ENCODE measurements at places on chromosomes 12 and 14.

DNA sequence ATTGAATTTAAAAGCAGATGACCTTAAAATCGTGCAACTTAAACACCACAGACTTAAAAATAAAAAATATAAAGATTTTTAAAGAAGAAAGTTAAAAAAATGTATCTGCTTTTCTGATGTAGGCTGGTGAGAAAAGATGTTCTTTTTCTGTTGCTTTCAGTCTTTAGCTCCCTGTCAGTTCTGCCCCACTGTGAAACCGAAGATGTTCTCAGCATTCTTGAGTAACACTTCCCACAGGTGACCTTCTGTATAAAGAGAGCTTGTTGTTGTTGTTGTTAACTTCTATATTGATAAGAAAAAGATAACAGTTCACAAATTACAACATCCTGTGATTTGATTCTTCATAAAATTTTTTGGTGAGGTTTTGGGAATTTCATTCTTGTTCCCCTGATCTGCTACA is 377.9 kb upstream of the RGS6 start:
- DNase-seq = no peak

DNA sequence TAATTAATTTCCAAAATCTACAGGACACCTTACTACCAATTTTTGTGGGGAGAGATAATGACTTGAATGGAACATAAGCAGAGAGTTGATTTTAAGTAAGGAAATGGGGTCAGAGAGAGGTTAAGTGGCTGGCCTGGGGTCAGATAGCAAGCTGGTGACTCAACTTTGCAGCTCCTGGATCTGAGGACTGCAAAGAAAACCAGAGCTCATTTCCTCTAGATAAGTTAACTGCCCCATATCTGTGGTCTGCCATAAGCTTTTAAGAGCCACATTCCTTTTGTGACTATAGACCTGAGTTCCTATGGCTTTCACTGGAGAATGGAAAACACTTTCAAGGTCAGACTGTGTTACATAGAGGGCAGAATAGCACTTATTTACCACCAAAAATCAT is 201.2 kb upstream of the PRICKLE1 start:
- no peak for DNase-seq

GRCh38 chr12:56155256-56155845 is 2.8 kb upstream of the MYL6 start:
- DNase-seq = no peak

DNA sequence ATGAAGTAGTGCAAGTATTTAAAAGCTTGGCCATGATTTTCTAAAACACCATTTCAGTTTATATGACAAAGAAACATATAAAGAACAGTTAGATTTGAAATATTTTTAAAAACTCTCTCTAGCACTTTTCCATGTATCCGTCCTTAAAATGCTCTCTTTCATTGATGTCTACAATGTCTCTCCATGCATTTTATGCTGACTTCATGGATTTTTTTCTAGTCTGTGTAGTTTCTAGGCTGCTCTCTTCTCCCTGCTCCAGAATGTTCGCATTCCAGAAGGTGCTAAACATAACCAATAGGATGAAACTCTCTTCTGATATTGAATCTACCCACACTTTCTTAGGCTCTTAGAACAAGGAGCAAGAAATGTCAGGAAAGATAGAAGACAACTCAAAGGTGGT is 124.8 kb downstream of the PLCZ1 start:
- DNase-seq = no peak

- no peak for DNase-seq
These were observed 168.5 kb downstream of the FOXN3 start for GRCh38 chr14:89248411-89249064.

GRCh38 chr14:23439107-23439835 is 3.8 kb upstream of the MYH7 start:
- DNase-seq = no peak

- DNase-seq = no peak
These were observed 182.8 kb upstream of the ARHGAP5 start for GRCh38 chr14:31894351-31894750.

GRCh38 chr12:6934110-6934509 is 6.4 kb downstream of the ATN1 start:
- DNase-seq = no peak

DNA sequence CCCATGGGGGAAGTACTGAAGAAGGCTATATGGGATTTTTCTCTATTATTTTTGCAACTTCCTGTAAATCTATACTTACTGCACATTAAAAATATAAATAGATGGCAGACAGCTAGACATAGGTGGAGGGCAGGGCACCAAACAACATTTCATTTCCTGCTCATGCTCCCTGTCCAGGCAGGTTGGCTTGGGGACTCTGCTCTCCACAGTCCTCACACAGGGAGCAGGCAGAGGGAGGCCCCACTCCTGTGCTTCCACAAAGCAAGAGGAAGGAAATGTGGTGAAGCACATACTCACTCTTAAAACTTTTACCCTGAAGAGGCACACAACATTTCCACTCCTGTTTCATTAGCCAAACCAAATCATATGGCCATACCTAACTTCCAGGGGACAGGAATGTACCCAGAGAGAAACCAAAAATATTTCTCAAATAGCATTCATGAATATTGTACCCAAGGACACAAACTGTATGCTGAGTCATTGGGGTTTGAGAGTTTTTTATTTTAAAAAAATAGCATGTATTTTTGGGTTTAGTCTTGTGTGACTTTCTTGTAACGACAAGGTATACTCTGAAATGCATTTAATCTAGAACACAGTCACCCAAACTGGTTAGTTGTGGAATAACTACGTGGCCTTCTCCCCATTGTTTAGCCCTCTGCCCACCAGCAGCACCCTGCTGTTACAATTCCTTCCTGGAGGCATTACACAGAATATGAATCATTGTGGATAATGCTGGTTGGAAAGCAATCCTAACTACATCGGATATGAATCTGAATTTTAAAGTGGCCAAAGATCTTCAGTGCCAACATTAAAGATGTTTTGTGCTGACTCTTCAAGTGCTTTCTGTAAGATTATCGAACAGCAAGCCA is 40.9 kb downstream of the RTN1 start:
- no peak for DNase-seq

DNA sequence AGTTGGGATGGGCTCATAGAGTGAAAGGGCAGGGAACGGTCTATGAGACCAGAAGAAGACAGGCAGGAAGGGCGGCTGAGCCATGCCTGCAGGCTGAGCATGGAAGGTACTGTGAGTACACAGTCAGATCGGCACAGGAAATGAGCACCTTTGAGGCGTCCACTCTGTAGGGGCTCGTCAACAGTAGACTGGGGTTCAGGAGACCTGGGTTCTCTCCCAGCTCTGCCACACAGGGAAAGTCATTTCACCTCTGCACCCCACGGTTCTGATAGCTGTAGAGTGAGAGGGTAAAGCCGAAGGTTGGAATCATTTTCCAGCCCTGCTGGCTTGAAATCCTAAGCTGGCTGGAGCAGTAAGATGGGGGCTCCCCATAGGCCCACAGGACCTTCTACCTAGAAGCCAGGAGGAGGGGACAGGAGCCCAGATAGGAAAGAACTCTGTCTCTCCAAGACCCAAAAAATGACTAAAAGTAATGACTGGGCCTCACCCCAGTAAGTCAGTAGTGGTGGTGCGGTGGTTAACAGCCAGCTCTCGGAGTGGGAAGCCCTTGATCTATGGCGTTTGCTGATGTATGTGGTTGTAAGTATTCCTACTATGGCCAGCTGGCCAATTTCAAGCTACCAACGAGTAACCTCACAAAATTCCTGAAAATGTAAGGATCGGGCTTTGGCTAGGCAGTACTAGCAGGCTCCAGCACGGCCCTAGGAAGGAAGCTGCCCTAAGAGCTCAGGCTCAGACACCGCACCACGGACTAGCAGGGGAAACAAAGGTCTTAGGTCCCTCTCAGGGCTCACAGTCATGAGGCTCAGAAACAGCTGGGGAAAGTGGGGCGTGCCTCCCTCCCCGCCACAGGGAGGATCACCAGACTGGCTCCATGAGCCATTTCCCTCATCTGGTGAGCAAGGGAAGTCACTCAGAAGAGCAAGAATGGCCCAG is 10.3 kb upstream of the CD27 start:
- DNase-seq = no peak

- no peak for DNase-seq
These were observed 10.9 kb downstream of the KMT2D start for GRCh38 chr12:49049566-49050224.

GRCh38 chr12:89943463-89943862 is 234.8 kb upstream of the ATP2B1 start:
- no peak for DNase-seq

DNA sequence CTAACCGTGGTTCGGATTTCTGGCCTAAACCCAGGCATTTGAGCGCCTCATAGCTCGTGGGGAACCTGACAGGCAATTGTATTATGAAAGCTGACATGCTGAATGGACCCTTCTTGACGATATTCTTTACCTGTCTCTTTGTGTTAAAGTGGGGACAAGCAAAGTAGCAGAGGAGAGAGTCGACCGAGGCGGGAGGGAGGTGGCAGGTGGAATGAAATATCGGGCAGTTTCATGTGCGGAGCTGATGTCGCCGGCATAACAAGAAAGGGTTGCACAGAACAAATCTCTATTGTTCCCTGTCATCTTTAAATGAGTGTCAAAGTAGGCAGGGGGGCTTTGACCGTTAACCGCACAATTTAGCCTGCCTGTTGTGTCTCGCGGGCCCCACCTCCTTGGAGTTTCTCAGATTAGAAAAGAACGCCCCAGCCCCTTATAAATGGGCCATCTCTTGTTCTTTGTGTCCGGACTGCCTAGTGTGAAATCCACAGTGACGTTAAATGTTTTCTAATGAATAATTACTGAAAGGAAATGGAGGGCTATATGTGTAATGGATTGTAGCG is 11.5 kb downstream of the MYO1H start:
- no peak for DNase-seq

GRCh38 chr12:31589598-31589903 is 1.4 kb downstream of the DENND5B start:
- DNase-seq = no peak

- DNase-seq = no peak
These were observed 373.2 kb downstream of the BTG1 start for GRCh38 chr12:91772411-91772810.

DNA sequence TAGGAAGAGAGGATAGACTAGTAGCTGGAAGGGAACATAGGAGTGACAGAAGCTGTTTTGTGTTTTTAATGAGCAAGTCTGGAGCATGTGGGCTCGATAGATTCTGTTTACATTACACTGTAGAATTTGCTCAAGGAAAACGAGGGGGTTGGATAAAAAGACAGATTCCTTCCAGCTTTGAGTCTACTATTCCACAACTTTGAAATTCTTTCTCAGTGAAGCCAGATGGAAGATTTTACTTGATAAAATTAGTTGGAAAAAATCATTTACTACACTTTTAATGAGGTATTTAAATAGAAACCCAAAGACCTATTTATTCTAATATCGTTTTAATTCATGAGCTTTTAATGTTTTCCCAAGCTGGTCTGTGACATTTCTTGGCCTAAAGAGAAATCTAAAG is 19.5 kb upstream of the EPS8 start:
- DNase-seq = no peak

DNA sequence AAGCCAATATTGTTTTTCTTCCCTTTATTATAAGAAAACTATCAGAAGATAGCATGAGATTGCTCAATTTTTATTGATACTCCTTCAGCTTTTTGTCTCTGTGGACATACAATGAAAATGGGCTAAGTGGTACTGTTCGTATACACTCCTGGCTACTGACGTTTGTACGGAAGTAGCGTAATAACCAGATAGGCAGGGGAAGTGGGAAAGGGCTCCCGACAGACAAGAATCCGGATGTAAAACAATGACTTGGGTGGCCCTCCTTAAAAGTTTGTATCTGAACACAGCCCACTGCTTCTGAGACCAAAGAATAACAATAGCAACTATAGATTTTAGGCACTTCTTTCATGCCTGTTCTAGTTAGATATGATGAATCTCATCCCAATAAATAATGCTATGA is 99.6 kb downstream of the RPS6KA5 start:
- DNase-seq = no peak

GRCh38 chr12:49287876-49288275 is 7.1 kb upstream of the PRPH start:
- no peak for DNase-seq

DNA sequence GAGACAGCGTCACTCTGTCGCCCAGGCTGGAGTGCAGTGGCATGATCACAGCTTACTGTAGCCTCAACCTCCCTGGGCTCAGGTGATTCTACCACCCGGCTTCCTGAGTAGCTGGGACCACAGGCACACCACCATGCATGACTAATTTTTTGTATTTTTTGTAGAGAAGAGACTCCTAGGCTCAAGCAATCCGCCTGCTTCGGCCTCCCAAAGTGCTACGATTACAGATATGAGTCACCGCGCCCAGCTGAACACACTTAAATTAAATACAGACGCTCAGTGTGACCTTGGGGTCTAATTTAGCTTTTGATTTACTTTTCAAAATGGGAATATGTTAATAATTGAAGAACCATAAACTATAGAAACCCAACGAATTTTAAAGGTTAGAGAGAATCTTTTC is 77.2 kb downstream of the C2CD5 start:
- no peak for DNase-seq

DNA sequence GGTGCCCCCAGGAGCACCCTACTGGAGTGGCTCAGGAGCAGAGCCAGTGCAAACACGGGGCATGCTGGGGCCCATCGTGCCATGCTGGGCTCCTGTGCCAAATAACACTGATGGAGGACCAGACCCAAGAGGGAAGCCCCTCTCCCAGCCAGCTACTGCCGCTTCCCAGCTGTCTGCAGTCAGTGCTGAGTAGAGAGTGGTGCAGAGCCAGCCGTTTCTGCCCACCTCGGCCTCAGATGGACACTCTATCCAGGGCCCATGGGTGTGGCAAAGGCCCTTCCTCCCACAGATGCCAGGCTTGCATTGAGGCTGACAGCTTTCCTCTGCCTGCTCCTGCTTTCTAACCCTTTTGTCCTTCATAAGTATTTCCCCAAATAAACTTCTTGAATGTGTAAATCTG is 13.2 kb downstream of the CLBA1 start:
- DNase-seq = no peak

- DNase-seq = no peak
These were observed 74.2 kb downstream of the TMTC1 start for GRCh38 chr12:29709496-29710040.

- no peak for DNase-seq
These were observed 27.6 kb upstream of the GALNT9 start for GRCh38 chr12:132356691-132357622.

Data from gastrocnemius medialis (tissue), 4 donors.